ENCODE measurements at places on chromosomes 1 and 21. TPM values are rescaled to one million over a fixed set of nuclear protein-coding genes. Genes with fewer than 3 reads are reported as not detected.

- DNase-seq, result no peak
These were observed 15.9 kb upstream of the LRRC8C start for GRCh38 chr1:89616844-89617627.

DNA sequence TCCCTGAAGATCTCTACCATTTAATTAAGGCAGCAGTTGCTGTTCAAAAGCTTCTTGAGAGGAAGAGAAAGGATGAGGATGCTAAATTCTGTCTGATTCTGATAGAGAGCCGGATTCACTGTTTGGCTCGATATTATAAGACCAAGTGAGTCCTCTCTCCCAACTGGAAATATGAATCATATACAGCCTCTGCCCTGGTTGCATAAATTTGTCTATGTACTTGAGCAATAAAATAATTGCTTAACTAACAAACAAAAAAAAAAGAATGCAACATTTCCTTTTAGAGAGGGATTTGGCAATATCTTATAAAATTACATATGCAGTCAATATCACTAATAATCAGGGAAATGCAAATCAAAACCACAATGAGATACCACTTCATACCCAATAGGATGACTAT is 26.8 kb downstream of the ALDH9A1 start:
- DNase-seq, result no peak

DNA sequence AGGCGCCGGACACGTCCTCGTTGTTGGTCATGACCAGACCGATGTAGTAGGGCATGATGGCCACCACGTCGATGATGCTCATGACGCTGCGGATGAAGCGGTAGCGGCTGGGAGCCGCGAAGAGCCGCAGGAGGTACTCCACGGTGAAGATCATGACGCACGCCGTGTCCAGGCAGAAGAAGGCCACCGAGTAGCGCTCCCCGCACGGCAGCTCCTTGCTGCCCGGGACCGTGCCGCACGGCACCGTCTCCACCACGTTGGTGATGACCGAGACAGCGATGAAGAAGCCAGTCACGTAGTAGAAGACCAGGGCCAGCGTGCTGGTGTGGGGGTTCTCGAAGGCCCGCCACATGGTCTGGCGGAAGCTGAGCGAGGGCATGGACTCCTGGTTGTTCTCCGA is 7.6 kb downstream of the KCND3 start:
- no peak for DNase-seq

GRCh38 chr1:234398849-234399381 is 25.7 kb downstream of the COA6 start:
- DNase-seq, result no peak

- no peak for DNase-seq
These were observed 5.0 kb upstream of the TRABD2B start for GRCh38 chr1:48002142-48002541.

Gene CD1B
- polyA plus RNA-seq, result not detected

GRCh38 chr1:226976276-226976977 is 36.3 kb downstream of the COQ8A start:
- no peak for DNase-seq
